ENCODE measurements at places on chromosomes 6 and 20.

DNA sequence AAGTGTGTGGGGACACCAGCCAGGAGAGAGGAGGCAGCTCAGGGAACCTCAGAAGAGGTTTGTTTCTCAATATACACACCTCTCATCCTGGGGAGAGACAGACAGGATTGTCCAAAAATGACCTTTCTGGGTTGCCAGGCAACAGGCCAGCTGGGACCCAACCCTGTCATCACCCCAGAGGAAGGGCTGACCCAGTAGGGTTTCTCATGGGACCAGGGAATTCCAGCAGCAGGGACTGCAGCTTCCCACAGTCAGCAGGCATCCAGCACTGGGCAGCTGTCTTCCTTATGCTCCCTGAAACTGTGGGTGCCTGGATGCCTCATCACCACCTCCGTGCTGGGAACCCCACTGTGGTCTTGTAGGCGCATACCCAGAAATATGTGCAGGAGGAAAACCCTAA is 1.3 kb downstream of the C20orf202 start:
- no peak for DNase-seq

DNA sequence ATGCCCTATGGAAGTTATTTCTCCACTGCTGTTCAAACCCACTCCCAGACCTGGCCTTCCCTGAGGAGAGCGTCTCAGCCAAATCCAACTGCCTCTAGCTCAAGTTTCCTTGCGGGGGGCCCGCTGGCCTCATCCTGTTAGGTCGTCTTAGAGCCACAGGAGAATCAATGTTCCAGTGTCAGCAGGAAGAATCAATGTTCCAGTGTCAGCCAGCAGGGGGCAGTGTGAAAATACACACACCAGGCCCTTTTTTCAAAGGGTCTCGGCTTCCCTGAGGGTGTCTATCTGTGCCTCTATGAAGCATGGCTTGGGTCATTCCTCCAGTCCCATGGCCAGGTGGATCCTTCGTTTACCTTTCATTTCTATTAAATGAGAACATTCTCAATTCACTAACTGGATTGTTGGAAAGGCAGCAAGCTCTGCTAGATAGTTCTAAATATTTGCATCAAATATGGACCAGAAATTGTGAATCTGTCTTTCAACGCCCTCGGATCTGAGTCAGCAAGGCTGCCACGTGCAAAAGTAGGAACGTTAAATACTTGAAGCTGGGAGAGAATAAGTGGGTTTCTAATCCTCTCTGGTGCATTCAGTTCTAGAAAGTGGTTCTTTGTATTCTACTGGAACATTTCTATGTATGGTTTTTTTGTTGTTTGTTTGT is 19.2 kb downstream of the PRND start:
- DNase-seq = no peak

GRCh38 chr6:71209206-71209605 is 79.4 kb upstream of the OGFRL1 start:
- DNase-seq = no peak

DNA sequence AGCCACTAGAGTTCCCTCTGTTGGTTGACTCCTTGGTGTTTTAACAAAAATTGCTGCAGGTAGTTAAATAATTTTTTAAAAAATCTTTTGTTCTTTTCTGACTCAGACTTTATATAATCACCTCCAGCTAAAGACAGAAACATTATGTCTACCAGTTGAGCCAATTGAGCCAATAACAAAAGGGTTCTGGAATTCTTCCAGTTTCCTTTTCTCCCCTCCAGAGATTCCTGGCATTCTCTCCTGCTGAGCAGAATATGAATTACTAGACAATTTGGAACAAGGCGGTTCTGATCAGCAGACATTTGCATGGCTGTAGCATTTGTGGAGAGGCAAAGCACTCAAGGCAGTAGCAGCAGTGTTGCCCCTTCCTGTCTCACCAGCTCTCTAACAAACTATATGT is 144.0 kb upstream of the SLC35B3 start:
- no peak for DNase-seq

DNA sequence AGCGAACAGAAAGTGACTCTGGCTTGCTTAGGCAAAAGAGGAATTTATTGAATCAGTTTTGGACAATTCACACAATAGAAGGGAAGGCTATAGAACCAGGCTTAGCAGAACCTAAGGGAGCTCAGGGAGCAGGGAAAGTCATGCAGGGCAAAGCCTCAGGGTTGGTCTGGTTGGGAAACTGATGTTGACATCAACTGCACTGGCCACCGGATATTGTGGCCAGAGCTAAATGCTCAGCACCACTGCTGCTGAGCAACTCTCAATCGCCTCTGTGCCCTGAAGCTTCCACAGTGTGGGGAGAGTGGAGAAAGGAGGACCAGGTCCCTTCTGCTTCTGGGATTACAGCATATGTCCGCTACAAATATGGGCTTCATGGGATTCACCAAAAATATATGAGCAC is 93.3 kb upstream of the GCM1 start:
- no peak for DNase-seq

- DNase-seq = peak; percentile 36
Measured at GRCh38 chr20:23048283-23049200, 930 bp downstream of the THBD start.

DNA sequence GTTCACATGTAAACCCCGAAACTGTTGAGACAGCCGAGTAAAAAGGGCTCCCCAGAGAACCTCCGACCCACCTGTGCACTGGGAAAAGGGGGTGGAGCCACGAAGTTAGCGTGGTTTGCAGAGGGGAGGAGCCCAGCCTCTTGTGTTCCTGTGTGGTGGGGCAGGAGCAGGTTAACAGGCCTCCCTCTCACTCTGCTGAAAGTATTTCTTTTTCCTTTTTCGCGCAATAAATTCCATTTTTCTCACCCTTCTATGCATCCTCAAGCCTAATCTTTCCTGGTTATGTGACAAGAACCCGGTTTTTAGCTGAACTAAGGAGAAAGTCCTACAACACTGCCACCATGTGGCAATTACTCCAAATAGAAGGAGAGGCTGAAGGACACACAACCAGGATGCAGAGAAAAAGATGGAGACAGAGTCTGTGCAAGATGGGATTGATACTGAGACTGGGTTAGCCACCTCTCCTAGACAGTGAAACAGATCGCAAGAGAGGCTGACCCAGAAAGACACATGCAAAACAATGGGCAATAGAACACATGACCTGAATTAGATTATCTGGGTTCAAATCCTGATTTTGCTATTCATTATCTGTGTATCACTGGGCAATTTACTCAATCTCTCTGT is 168.7 kb upstream of the PRSS16 start:
- no peak for DNase-seq

GRCh38 chr20:48329676-48330664 is 497.8 kb downstream of the PREX1 start:
- DNase-seq = no peak

GRCh38 chr20:61755971-61756845 is 309.5 kb downstream of the TAF4 start:
- DNase-seq = no peak

DNA sequence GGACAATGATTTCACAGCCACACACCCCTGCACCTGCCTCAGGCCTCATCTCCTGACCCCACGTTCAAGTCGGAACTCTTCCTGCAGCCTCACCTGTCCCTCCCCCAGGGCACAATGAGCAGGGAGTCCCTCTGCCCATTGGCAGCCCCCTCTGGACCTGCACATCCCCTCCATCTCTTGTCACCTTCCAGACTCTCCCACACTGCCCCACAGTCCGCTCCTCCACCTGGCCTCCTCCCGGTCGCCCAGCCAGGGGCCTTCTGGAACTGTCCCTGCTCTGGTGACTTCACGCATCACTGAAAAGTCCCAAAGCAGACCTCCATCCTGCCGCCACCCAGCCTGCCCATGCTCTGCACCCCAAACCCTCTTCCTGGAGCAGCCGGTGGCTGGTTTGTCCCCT is 4.7 kb downstream of the CTSZ start:
- DNase-seq = no peak

DNA sequence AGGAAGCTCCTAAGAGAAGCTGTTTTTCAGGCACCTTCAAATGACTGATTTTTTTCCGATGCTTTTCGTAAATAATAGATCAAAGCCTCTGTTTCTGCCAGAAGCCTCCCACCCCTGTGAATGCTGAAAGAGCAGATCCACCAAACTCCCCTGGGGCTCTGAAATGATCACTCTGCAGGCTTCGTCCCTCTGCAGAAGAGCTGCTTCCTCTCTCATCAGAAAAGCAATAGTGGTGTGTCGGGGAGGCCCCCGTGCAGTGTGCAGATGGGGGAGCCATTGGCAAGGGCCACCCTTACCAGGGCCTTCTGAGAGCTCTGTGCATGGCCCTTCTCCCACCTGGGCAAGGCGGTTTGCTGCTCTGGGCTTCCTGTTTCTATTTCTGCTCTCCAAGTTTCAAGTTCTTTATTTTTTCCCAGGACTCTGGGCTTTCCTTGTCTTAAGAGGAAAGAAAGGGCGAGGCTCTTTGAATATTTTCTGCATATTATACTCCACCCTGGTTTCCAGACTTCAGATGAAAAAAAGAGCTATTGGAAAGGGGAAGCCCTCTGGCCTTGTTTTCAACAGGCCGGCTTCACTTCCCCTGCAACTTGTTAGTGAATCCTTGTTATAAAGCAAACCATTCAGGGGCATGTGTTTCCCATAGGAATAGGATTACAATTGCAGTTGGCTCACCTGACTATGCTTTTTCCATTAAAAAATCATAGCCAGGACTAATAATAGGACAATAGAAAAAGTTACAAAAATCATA is 155.2 kb downstream of the TTLL2 start:
- no peak for DNase-seq

- DNase-seq = no peak
Measured at GRCh38 chr6:44415873-44416502, 28.5 kb downstream of the CDC5L start.

DNA sequence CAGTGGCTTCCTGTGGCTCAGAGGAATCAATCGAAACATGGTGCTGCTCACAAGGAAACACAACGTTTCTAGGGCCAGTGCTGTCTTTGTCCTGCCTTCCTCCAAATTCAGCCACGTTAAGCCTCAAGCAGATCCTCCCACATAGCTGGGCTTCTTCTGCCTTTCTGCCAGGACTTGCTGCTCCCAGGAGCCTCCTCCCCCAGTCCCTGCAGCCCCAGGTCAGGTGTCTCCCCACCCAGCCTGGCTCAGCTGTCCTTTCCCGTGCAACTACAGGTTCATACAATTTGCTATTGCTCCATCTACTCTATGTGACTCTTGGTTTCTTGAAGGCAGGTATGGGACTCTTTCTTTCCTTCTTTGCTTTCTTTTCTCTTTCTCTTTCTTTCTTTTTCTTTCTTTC is 215.3 kb upstream of the RNF24 start:
- DNase-seq = no peak

GRCh38 chr6:44917430-44917829 is 410.7 kb upstream of the RUNX2 start:
- no peak for DNase-seq

All from GM12891 (cell line).